ENCODE measurements at places on chromosomes 4 and X. TPM values are rescaled to one million over a fixed set of nuclear protein-coding genes. Genes with fewer than 3 reads are reported as not detected.

DNA sequence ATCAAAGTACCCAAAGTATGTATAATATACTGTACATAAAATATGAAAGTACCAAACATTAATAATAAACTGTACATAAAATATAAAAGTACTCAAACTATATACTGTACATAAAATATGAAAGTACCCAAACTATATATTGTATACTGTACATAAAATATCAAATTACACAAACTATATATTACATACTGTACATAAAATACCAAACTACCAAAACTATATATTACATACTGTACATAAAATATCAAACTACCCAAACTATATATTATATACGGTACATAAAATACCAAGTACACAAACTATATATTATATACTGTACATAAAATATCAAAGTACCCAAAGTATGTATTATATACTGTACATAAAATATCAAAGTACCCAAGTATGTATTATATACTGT is 723.7 kb downstream of the CWH43 start:
- no peak for DNase-seq

- no peak for DNase-seq
Observed at GRCh38 chr4:148225639-148226038, 216.6 kb downstream of the NR3C2 start.

DNA sequence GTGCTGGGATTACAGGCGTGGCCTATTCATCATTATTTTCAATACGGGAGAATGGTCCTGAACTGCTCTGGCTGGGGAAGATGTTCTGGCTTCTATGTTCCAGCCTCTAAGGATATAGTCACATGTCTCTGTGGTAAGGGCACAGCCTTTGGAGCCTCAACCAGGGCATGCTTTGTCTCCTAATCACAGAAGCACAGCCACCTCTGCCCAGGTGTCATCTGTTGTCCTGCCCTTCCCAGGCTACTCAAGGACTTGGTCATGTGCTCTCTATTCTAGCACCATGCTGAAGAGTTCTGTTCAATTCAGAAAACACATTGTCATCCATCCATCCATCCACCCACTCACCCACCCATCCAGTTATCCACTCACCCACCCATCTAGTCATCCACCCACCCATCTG is 29.5 kb downstream of the ASMTL start:
- no peak for DNase-seq

- DNase-seq, result no peak
Observed at GRCh38 chr4:1564535-1565375, 119.4 kb downstream of the FAM53A start.

DNA sequence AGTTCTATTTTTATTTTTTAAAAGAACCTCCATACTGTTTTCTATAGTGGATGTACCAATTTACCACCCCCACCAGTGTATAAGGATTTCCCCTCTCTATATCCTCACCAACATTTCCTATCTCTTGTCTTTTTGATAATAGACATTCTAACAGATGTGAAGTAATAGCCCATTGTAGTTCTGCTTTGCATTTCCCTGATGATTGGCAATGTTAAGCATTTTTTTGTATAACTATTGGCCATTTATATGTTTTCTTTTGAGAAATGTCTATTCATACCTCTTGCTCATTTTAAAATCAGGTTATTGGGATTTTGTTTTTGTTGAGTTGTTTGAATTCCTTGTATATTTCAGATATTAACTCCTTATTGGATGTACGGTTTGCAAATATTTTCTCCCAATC is 251.1 kb upstream of the HTR2C start:
- DNase-seq, result no peak

DNA sequence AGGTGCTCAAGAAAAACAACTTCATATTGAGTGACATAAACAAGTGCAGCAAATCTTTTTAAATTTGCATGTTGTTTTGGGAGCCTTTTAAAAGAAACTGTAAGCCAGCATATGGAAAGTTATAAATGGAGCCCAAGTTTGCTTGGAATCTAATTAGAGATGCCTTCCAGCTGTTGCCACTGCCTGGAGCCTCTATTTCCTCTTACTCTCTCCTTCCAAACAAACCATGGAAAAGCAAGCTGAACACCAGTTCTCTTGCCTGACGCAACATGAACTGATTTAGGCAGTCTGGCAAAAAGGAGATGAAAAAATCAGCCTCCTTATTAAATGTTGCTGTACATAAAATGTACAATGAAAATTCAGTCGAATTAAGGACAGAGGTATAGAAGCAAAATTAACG is 21.5 kb downstream of the ARSJ start:
- DNase-seq, result no peak

DNA sequence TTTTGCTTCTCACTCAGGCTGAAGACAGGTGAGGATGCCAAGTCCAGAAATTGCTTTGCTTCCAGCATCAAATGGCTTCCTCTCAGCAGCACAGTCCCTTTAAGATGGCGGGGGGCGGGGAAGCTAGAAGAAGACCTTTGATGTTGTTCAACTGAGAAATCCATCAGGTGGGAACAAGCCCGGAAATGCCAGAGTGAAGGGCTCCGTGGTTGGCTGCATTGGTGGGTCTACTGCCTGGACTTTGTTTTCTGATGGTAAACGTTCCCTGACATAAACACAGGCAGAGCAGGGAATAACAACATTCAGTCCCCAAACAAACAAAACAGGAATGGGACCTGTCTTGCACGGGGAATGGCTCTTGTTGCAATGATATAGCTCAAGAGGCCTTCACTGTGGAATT is 37.3 kb downstream of the APLN start:
- no peak for DNase-seq

DNA sequence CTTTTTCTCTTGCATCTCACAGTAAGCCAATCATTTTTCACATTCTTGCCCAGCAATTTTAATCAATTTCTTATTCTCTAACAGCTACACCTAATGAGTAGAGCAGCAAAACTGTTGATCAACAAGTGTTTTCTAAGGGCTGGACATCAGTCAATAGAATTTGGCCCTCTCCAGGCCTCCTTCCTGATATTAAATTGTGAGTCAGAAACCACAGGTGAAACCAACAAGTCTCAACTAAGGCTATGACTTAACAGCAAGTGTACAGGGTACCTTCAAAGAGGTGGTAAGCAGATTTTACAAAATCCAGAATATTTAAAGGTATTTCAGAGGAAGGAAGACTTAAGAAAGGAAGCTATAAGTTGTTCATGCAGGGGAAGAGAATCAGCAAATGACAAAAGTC is 156.5 kb upstream of the ARHGAP24 start:
- DNase-seq, result no peak

DNA sequence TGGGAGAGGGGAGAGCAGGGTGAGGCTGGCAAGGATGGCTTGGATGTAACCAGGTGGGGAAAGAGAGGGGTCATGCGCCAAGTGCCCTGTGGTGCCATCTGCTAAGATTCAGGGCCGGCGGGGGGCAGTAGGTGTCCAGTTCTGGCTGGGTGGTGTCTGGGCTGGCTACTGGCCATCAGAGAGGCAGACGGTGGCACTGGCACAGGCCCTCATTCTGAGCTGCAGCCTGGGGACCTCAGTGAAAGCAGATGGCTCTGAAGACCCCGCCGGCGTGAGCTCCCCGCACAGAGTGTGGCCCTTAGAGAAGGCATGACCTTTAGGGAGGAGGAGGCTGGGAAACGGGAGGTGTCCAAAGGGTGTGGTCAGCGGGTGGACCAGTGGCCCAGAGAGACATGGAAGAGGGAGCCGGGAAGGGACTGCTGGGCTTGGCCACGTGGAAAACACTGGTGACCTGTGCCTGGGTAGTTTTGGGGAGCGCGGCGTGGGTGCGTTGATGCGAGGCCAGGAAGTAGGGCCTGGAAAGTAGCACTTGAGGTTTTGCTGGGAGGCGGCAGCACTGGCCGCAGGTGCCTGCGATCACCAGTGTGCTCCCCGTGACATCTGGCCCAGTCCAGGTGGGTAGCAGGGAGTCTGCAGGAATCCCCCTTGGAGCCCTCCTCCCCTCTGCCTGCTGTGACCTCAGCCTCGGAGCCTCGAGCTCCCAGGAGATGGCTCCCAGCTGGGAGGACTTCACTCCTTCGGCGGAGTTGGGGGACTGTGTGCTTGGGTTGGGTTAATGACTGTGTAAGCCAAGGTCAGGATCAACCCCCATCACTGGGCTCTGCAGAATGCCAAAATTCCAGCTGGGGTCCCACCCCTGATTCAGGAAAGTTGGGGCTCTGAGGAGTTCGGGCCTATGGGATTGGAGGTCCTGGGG is 9.3 kb upstream of the SH3TC1 start:
- DNase-seq, result no peak

DNA sequence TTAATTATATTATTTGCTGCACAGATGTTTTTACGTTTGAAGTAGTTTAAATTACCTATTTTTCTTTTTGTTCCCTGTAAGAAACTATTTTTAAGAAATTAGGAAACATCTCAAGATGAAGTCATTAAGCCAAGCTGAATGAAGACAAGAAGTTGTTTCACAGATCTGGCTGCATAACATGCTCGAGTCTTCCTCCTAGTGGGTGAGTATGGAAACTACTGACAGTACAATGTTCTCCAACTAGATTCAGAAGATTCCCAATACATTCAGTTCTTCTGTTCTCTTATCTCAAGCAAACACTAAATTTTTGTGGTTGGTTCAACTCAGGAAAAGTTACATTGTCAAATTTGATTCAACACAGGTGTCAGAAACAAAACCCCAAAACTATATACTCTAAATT is 256.8 kb upstream of the VCX start:
- no peak for DNase-seq

- no peak for DNase-seq
Observed at GRCh38 chr4:77146186-77147078, 10.6 kb upstream of the CCNG2 start.

DNA sequence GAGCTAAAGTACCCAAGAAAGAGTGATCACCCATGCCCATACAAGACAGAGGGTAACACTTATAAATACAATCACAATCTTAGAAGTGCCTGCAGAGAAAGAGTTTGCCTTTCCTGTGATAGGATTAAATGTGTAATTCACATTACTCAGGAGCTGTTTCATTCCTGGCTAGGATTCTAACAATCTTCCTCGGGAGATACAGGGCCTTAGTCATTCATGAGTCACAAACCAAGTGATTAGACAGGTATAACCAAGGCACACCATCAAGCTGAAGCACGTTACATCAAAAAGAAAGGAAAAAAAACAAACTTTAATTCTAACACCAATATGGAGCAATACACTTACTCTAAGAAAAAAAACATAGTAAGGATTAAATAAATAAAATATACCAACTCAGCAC is 14.9 kb downstream of the ABCG2 start:
- no peak for DNase-seq

DNA sequence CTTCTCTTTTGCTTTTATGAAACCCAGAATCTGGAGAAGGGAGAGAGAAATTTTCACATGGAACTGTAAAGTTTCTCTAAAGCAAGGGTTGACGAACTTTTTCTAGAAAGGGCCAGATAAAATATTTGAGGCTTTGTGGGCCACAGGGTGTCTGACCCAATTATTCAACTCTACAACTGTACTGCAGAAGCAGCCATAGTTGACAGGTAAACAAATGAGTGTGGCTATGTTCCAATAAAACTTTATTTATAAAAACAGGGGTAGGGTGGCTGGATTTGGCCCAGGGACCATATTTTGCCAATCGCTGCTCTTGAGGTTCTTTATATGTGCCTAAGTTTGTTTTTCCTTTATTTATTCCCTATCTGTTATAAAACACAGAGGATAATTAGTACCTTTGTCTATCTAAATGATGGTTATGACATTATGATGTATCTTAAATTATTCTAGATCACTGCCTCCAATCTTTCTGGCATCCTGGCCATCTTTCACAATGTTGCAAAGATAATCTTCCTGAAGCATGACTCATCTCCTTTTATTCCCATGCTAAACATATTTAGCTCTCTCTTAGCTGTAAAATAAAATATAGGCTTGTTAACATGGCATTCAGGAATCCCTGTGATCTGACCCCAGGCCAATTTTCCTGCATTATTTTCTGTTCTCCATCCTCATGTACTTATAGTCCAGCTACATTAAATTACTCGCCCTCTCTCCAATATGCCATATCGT is 106.8 kb upstream of the CBLL2 start:
- no peak for DNase-seq

The TMPRSS11F gene
- total RNA-seq, result 0.86 TPM

The GC gene
- not detected for total RNA-seq

The TCEAL6 gene
- not detected for total RNA-seq

The P2RY8 gene
- total RNA-seq, result not detected

The ZCCHC12 gene
- total RNA-seq, result 2.1 TPM

The CAPN6 gene
- 88.2 TPM for total RNA-seq

All from mesothelial cell of epicardium (in vitro differentiated cells).